ENCODE measurements at places on chromosomes 4 and X.

DNA sequence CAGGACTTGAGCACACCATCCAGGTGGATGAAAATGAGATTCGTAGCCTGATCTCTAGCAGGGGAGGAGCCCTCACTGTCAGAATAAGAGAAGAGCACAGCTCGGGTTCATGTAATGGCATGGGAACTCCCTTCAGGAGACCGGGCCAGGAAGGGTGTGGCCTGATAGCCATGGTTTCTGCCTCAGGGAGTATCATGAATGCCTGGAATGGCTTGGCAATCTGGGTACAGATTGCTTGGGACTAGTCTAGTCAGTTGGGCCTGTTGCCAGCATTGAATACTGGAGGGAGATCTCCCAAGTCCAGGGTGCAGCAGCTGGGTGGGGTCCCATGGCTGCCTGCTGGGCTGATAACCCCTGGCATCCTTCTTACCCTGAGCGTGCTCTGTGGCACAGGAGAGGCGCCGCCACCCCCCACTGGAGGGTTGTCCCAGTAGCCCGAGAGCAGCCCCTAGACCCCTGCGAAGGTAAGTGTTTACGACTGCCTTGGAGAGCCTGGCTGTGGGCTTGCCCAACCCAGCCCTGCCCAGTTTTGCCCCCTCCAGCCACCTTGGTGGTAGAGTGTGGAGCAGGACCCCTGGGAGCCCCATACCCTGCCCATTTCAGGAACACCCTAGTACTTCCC lies 298.8 kb downstream of the TEX13A start:
- DNase-seq = no peak

GRCh38 chr4:71355045-71355444 lies 16.2 kb downstream of the SLC4A4 start:
- no peak for DNase-seq

GRCh38 chr4:174218127-174218790 lies 65.2 kb downstream of the FBXO8 start:
- no peak for DNase-seq

DNA sequence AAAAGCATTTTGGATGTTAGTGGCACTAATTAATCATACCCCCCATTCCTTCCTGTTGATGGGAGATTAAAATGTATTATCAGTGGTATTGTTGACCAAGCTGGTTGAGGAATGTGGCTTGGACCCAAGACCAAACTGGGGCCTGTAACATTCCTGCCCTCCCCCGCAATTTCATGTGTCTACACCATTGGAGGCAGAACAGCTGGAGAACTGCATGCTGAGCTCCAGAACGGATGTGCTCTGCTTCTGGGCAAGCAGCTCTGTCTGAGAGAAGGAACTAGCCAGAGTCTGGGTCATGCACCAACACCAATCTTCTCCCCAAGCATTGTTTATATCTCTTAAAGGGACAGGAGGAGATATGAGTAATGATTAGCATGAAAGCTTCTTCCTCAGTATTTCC lies 185.5 kb downstream of the CEP135 start:
- DNase-seq = no peak

DNA sequence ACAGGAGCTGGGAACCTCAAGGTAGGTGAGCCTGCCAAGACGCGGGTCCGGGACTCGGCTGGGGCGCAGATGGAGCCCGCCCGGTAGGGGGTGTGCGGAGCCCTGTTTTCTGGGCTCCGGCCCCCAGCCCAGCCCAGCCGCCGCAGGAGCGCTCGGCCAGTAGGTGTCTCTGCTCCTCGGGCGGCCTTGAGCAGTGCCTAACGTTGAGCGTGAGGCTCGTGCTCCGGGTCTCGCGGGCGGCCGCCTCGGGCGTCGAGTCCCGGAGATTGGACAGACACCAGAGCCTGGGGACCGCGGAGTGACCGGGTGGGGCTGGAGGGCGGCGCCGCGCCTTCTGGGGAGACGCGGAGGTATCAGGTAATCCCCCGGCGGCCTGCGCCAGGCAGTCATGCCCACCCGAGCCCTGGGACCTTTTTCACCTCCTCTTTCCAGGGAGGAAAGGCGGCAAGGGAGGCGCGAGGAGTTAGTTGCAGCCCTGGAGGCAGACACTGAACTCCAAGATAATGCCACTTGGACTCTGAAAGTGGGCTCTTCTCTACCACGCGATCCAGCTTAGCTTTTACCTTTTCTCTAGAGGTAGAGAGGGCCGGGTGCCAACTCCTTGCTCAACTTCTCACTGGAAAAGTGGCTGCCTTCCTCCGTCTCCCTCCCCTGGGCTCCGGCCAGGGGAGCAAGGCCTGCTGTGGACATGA lies 14.5 kb upstream of the FGG start:
- DNase-seq = peak; percentile 48

DNA sequence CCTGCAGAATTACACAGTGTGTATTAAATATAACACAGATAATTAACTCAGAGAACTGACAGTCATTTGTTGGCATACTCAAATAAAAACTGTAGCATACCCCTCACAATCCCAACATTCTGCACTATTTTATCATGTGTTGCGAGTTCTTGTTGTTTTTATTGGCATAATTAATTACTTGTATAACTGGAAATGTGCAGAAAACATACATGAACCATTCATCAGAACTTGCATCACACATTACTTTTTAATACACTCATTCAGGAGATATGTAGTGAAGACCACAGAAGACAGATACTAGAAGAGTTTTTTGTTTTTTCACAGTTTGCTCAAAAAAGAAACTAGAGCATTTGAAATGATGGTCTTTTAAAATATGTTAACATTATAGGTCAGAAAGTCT lies 74.6 kb upstream of the NEIL3 start:
- no peak for DNase-seq

GRCh38 chr4:75037252-75037651 lies 104.3 kb downstream of the PARM1 start:
- DNase-seq = no peak

- no peak for DNase-seq
Measured at GRCh38 chr4:140603286-140603685, 34.5 kb upstream of the UCP1 start.

DNA sequence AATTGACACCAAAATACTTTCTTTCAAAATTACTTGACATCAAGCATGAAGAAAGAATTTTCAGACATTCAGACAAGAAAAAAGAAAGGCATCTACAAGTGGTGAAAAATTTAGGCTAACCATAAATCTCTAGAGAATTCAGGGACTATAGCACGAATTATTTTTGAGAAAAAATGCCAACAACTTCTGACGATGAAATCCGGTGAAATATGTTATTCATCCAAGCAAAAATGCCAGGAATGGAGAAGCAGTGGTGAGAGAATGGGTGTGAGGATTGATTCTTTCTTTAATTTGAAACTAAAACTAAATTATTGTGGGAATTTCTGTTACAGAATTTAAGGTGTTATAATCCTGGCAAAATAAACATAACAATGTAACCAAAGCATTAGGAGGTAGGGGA lies 69.4 kb upstream of the SORBS2 start:
- DNase-seq = no peak

DNA sequence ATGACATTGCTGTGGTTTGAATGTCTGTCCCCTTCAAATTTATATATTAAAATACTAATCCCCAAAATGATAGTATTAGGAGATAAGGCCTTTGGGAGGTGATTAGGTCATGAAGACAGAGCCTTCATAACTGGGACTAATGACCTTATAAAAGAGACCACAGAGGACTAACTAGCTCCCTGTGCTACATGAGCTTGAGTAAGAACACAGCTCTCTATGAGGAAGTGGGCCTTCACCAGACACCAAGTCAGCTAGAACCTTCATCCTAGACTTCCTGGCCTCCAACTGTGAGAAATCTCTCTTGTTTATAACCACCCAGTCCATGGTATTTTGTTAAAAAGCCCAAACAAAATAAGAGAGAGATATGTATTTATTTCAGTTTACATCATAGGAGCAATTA lies 242.2 kb upstream of the CTSO start:
- no peak for DNase-seq

DNA sequence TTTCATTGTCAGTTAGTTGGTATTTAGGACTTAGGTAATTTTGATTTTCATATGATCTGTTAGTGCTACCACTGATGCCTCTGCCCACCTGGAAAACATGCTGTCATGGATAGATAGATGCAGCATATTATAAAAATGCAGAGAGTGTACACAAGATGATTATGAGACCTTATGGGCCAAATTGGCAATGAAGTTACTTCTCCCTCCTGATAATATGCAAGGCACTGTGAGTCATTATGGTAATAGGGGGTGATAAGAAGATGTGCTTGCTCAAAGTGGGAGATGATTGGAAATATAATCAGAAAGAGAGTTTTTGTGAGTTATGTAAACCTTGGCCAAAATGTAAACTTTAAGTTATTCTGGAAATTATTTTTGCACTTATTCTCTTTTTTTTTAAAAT lies 56.6 kb upstream of the RHOH start:
- DNase-seq = no peak

GRCh38 chr4:78213218-78213617 lies 156.1 kb downstream of the FRAS1 start:
- no peak for DNase-seq

- no peak for DNase-seq
Measured at GRCh38 chrX:15087747-15088146, 182.1 kb downstream of the ASB9 start.

DNA sequence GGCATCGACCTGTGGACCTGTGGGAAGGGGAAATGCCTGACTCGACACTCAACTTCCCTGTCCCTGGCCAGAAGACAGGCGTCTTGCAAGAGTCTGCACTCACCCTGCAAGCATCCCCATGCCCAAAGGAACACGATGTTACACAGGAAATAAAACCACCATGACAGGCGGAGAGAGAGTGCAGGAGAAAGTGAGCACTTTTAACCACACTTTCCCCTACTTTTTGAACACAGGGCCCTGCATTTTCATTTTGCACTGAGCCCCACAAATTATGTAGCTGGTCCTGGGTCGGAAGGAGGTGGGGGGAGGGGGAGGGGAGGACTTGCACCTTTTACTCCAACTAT lies 13.8 kb upstream of the MAN2B2 start:
- DNase-seq = no peak

GRCh38 chrX:40088299-40088625 lies 9.5 kb downstream of the BCOR start:
- DNase-seq = no peak

GRCh38 chr4:48462363-48462762 lies 20.8 kb upstream of the SLC10A4 start:
- no peak for DNase-seq

- no peak for DNase-seq
Measured at GRCh38 chr4:184647266-184648053, 1.8 kb downstream of the CASP3 start.

GRCh38 chrX:6777238-6778002 lies 242.5 kb upstream of the VCX3A start:
- no peak for DNase-seq

DNA sequence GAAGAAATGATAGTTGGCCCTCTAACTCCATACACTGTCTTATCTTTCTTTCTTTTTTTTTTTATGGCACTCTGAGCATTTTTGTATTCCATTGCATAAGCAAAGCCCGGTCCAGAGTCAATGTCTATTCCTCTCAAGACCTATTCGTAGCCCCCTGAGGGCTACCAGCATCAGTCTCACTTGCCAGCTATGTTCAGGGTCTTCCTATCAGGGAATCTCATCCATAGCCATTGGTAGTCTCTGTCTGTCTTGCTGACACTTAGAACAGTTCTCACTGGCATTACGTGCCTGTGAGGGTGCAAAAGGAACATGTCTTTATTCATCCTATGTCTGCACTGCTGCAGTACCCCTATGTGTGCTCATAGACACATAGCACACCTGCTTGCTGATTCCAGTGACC lies 51.0 kb downstream of the BMP2K start:
- DNase-seq = no peak

DNA sequence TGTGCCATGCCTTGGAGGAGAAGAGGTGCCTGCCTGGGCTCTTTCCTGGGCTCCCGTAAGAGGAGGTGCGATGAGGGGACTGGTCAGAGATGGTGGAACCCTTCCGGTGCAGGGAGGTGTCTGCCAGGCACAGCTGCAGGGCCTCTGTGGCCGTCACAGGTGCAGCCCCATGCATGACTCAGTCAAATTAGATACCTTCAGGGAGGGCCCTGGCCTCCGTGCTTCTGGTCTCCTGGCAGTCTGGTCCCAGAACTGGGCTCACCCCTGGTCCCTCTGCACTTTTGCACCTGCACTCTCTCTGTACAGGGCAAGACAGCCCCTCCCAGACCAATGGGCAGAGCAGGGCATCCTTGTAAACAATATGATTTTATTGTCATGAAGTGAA lies 49.9 kb upstream of the LRPAP1 start:
- no peak for DNase-seq

DNA sequence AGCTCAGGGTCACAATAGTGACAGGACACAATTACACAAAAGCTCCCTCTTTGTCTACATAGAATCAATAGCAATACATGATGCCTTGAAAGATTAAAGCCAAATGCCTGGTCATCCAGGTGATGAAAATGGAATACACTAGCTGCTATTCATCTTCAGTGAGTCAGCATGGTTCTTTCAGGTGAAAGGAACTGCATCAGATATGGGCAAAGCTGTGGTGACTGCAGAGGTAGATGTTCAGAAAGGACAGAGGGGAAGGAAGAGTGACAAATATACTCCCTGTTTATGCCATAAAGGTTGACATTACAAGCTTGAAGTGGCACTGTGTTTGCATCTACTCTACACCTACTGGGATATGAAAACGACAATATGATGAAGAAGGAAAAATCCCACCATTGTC lies 20.0 kb upstream of the FTHL17 start:
- DNase-seq = no peak

DNA sequence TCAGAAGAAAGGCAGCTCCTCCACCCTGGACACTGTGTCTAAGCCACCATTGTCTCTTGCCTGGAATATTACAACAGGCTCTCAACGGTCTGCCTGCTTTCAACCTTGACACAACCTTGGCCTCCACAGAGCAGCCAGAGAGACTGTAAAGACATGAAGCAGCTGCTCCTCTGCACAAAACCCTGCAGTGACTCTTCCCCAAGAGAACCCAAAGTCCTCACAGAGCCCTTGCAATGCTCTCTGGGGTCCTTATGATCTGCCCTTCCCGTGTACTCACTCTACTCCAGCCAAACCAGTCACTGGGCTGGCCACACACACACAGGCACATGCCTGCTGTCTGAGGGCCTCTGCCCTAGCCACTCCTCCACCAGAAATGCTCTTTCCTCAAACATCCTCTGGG lies 75.9 kb upstream of the CPEB2 start:
- DNase-seq = no peak

Data from stimulated activated CD4-positive, alpha-beta T cell treated with anti-CD3 and anti-CD28 coated beads, Interleukin-12 subunit alpha, Interleukin-12 subunit beta, amount 100 ng/mL, for 4 hours (primary cell).